ENCODE measurements at places on chromosomes 1 and 21. TPM values are rescaled to one million over a fixed set of nuclear protein-coding genes. Genes with fewer than 3 reads are reported as not detected.

DNA sequence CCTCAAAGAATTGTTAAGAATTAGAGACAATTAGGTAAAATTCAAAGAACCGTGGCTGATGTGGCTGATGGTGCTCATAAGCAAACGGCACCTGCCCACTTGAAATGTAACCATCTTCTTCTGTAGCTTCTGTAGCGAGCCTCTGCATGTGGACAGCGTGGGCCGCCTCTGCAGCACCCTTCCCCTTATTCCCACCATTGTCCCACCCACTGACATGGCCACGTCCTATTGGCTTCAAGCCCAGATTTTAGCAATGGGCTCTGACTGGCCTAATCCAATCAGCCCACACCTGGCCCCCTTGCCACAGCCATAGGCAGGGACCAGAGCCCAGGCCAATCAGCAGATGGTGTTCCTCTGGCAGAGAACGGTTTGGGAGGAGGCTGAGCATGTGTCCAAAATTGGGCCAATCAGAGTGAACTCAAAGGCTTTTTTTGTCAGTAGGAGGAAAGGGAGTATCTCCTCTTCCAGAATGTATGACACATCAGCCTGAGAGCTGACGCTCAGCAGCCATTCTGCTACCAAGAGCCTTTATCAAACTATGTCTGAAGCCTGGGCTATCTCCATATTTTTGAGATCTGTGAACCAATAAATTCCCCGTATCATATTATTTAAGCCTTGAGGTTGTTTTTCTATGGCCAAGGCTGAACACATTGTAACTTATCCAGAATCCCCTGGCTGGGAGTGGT, 518.5 kb downstream of the SMYD3 start:
- DNase-seq: no peak

DNA sequence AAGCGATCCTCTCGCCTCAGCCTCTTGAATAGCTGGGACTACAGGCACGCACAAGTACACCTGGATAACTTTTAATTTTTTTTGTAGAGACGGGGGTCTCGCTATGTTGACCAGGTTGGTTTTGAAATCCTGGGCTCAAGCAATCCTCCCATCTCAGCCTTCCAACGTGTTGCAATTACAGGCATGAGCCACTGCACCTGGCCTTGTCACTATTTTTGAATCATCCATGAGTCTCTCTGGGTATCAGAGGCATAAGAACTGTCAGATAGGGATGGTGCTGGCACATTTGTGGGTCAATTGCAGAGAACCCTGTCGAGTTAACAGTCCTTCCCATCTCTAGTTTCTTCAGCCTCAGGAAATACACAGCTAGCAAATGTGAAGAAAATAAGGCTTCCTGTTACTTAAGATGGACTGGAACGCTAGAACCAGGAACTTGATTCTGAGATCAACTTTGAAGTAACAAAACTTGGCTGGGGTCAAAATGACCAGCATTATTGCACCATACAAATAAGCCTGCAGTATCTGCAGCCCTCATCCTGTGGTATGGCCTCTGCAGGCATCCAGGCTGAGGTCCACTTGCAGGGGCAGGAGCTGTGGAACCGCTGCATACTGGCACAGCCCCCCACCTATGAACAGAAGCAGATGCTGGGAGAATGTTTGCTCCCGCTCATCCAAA, 124.3 kb upstream of the GADD45A start:
- DNase-seq: no peak

GRCh38 chr1:220454155-220454777, 73.7 kb upstream of the MARK1 start:
- no peak for DNase-seq

DNA sequence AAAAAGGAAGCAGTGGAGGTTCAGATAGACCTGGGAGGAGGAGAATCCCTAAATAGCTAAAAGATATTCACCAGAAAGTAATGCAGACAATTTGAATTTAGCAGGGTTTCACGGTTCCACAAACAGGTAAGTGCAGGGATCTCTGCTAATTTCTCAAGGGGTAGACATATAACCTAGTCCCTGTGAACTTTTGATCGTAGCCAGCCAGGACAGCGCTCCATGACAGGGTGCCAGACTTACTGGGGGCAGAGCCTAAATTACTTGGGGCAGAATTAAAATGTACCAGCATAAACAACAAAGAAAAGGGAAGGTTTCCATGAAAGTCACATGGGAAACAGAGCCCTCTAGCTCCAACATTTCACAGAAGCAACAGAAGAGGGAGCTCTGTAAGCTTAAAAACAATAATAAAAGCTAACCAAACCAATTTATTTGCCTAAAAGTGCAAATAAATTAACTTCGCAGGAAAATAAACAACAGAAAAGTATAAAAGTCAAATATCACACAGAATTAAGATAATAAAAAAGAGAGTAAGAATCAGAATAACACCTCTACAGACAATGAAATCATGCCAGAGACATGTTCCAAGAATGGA, 198.3 kb downstream of the DUSP10 start:
- no peak for DNase-seq

- no peak for DNase-seq
Observed at GRCh38 chr1:173082913-173083312, 32.2 kb upstream of the TNFSF18 start.

Gene ELOVL1
- 34.4 TPM for total RNA-seq
